NCI-H774 (cell line): ENCODE measurements at places on chromosomes 4 and X.
A peak's percentile ranks its signal among the peaks of the same experiment; 100 is the strongest.

GRCh38 chr4:179692222-179692621 lies 2250.0 kb upstream of the AGA start:
- no peak for DNase-seq

DNA sequence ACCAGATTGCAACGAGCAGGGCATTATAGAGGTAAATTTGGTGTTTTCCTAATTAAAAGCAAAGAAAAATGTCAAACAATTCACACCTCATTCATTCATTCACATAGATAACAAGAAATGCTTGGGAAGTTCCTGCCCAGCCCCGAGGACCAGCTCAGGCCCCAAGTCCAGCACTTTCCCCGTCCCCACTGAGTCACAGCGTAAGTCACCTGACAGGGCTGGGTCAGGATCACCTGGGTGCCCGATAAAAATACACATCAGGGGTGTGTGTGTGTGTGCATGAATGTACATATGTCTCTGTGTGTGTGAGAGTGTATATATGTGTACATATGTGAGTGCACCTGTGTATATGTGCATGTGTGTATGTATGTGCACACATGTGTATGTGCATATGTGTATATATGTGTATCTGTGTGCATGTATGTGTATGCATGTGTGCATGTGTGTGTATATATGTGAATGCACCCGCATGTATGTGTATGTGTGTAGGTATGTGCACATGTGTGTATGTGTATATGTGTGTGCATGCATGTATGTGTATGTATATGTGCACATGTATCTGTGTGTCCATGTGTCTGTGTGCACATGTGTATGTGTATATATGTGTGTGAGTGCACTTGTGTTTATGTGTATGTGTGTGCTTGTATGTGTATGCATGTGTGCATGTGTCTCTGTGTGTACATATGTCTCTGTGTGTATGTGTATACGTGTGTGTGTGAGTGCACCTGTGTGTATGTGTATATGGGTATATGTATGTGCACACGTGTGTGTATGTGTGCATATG lies 18.6 kb upstream of the SH3TC1 start:
- no peak for DNase-seq

DNA sequence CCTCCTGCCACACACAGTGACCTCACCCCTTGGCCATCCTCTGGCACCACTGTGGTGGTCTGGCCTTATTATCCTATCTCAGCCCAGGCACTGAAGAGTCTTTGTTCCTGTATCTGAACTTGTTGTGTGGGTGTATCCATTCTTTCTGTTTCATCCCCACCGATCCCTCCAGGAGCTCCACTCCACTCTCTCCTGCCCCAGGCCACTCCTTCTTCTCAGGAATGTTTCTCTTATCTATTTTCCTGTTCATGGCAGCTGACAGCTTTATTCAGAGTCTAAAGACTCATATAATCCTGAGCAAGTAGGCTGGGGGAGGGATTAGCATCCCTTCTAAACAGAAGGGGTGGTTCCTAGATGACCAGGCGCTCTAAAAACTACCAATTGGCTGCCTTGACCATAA lies 150.0 kb downstream of the ANAPC10 start:
- no peak for DNase-seq

GRCh38 chr4:3070709-3071500 lies 3.4 kb downstream of the HTT-AS start:
- no peak for DNase-seq

DNA sequence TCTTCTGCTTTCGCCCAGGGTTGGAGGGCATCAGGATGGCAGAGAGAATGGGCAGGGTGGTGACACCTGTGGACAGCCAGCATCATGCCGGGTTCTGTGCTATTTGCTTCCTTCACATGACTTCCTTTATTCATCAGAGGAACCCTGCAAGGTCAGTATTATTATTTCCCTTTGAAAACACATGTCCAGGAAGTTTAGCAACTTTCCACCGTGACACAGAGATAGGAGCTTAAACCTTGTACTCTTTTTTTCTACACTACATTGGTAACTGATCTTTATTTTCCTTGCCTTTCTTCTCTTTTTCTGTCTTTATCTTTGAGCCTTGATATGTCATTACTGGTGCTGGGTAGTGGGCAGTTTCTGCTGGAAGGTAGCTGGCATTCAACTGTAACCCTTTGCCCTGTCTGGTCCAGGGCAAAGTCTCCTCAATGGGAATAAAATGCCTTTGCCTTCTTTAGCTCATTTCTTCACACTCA lies 5.0 kb upstream of the MGST2 start:
- DNase-seq = no peak

GRCh38 chr4:168484626-168485025 lies 4.3 kb upstream of the DDX60L start:
- DNase-seq = no peak

DNA sequence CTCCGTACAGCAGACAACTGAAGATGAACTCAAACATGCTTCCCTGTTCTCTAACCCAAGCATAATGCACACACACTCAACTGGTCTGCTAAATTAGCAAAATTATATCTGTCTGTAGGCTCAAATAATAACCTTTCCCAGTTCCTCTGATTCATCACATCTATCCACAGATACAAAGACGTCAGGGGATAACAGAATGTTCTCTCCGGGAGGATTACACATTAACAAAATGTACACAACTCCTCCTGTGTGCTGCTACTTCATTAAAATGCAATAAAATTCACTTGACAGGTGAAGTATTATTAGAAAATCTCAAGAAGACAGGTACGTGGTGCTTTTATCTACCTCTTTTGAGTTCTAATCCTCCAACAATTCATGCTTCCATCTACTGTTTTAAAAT lies 57.4 kb downstream of the FAT1 start:
- DNase-seq = no peak

DNA sequence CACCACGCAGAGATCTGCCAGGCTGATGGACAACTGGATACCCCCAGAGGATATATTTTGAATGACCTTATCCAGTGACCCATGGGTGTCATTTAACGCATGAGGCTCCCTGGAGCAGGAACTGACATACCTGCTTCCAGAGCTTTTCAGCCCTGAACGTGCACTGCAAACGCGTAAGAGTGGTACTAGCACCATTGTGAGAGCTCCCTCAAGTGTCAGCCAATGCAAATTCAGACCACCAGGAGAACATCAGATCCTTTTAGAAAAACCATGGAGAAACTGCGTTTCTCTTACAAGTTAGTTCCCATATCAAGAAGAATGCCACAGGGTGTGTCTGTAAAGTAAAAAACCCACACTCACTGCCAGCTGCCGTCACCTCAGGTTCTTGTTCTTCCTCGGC lies 7.3 kb downstream of the TREX2 start:
- peak; percentile 6 for DNase-seq

DNA sequence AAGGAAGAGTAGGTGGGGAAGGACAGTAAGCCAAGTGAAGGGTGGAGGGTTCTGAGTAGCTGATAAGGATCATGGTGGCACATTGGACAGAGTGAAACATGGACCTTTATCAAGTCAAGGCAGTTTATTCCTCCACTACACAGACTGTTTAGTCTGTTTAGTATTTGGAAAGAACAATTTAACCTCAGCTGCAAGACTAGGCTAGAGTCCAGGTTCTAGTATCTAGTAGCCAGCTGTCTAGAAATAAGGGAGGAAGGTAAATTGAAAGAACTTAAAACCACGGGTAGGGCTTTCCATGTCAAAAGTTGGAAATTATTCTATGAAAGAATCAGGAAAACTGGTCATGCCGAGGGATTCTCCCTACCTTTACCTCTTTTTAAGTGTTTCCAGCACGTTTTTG lies 140.1 kb upstream of the MED14 start:
- no peak for DNase-seq

DNA sequence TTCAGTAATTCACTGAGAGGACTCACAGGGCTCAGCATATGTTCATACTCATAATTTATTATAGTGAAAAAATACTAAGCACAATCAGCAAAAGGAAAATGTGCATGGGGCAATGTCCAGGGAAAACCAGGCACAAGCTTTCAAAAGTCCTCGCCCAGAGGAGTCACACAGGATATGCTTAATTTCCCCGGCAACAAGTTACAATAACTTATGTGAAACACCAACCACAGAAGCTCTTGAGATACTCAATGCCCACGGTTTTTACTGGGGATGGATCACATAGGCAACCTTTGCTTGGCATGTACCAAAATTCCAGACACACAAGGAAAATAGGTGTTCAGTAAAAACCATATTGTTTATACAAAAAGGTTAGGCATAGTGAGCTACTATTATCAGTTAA lies 38.5 kb upstream of the STPG2 start:
- no peak for DNase-seq

DNA sequence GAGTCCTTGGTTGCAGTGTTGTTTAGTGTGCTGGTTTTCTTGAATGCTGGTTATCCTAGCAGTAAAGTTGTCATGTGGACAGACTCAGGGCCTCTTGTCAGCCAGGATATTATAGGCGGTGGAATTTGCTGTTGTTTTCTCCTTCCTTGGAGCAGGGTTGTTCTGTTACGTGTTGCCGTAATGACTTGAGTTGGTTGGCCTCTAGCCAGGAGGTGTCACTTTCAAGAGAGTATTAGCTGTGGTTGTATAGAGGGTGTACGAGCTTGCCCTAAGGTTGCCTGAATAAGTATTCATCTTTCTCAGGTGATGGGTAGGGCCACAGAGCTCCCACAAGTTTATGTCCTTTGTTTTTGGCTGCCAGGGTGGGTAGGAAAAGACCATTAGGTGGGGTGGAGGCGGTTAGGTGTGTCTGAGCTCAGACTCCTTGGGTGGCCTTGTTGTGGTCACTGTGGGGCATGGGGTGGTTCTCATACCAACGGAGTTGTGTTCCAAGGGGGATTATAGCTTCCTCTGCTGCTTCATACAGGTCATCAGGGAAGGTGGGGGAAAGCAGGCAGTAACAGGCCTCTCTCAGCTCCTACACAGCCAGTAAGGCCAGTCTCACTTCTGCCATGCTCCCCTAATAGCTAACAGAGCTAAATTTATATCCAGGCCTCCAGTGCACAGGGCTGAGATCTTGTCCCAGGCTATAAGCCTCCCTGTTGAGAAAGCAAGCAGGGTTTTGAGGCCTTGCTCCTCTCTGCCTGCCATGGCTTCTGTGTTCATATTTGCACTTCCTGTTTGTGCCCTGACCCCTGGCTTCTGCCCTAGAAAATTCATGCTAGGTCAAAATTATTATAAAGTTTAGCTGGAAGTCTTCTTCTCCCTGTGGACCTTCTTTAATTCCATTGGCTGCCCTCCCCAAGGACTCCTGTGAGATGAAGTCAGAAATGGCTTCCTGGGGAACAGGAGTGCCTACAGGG lies 594.7 kb downstream of the RAPGEF2 start:
- DNase-seq = no peak

GRCh38 chr4:184253072-184253420 lies 35.4 kb upstream of the ENPP6 start:
- no peak for DNase-seq

DNA sequence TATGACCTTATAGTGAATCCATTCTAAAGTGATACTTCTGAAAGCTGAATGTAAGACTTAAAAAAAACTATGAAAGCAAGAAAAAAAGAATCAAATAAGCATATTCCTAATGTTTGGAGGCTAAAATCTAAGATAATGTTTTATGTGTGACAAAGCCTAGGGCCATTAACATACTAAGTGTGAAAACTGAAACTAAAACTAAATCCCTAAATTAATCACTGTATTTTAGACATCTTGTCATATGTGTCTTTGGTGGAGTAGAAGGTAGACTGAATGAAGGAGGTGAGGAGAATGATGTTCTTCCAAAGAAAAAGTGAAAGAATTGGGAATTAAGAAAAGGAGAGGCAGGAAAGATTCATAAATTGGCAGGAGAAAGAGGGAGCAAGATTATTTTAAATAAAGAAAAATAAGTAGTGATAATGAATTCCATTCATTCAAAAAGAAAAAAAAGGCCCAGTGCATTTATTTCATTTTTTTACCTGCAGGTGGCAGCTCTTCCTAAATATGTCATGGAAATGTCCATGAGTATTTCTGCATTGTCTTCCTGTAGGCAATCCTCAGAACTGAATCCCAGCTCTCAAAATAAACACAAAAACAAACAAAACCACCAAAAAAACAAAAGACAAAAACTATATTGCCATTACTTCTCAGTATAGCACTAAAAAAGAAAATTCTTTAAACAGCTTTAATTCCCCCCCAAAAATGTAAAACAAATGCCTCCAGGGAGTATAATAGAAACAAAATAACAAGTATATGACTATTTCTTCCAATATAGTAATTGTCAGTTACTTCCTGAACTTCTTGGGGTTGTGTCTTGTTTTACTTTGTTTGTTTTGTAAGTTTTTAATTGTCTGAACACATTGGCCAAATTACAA lies 17.0 kb upstream of the AP1AR start:
- DNase-seq = no peak

DNA sequence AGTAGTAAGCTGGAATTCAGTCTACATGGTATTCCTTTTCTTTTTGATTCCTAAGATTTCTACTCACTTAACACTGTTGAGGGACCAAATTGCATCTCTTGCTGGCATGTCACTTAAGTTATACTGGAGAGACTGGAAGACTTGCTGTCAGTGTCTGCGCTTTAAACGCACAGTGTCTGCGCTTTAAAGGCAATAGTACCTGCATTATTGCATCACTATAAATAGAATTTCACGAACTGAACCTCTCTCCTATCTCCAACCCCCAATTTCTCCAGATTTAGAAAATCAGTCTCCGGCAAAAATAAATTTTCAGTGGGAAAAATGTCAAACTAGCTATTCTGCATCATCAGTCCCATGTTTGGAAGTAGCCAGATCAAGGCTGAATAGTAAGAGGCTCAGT lies 21.2 kb downstream of the SMAD1 start:
- DNase-seq = no peak

- DNase-seq = no peak
These were observed 241.0 kb upstream of the POF1B start for GRCh38 chrX:85620466-85620865.

DNA sequence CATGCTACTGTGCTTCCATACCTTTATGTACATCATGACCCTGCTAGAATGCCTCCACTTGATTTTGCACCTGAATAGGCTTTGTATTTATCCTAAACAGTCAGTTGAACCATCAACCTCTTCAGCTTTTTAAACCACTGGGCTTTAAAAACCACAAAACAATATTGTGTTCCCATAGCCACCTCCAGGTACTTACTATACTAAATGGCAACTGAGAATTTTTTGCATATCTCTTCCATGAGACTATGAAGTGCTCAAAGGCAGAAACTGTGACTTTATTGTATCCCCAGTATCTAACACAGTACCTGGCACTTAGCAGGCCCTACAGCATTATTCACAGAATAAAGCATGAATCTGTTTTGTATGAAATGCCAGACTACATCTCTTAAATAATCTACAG lies 39.7 kb downstream of the ANAPC10 start:
- DNase-seq = no peak

DNA sequence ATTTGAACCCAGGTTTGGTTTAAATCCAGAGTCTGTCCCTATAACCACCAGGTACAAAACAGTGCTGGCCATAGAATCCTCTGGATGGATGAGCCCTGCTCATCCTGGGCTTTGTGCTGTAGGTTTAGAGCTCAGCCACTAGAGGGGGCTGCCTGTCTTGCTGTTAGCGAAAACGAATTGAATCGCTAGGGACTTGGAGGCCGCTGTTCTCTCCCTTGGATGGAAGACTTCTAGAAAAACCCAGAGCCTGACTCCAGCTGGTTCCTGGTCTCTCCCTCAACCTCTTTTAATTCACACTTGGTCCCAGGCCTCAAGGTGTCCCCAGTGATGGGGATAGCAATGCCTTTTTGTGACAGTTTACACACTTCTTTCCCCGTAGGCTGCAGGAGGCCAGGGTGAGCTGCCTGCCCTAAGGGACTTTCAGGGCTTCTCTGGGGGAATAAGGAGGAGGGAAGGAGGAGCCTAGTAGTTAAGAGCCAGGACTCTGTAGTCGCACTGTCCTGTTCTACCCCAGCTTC lies 8.7 kb downstream of the RIPPLY1 start:
- no peak for DNase-seq

- DNase-seq = no peak
These were observed 3.4 kb downstream of the GPRASP1 start for GRCh38 chrX:102654696-102655095.

- DNase-seq = no peak
These were observed 772 bp upstream of the PABPC4L start for GRCh38 chr4:134202166-134202956.
